Activated CD4-positive, alpha-beta T cell treated with anti-CD3 and anti-CD28 coated beads for 36 hours (primary cell): ENCODE measurements at places on chromosomes 1 and 21. TPM values are rescaled to one million over a fixed set of nuclear protein-coding genes. Genes with fewer than 3 reads are reported as not detected.
A peak's percentile ranks its signal among the peaks of the same experiment; 100 is the strongest.

Gene DHX9
- total RNA-seq = 244 TPM

Gene KLHDC8A
- not detected for total RNA-seq

Gene ABCG1
- 16.3 TPM for total RNA-seq

Gene VASH2
- 0.53 TPM for total RNA-seq

GRCh38 chr1:203858055-203858454 is 3.3 kb upstream of the SNRPE start:
- DNase-seq = no peak

- DNase-seq = no peak
These were observed 3.3 kb downstream of the AMPD2 start for GRCh38 chr1:109622895-109623294.

DNA sequence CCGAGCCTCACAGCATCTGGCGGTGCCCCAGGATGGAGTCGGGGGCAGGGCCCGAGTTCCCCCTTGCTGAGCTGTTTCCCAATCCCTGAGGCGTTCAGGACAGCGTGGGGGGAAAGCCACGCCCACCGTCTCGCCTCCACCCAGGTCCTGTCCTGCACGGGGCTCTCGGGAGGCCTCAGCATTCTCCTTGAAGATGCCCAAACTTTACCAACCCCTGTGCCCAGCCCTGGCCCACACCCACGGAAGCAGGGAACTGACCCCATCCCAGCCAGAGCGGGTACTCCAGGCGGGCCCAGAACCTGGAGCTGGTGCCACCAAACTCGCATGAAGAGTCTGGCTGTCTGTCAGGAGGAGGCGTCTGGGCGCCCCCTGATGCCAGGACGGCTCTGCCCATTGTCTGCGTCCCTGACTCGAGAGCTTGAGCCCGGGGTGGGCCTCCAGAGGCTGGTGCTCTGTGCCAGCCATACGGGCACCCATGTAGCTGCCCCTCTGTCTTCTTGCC is 35.3 kb upstream of the POFUT2 start:
- no peak for DNase-seq

DNA sequence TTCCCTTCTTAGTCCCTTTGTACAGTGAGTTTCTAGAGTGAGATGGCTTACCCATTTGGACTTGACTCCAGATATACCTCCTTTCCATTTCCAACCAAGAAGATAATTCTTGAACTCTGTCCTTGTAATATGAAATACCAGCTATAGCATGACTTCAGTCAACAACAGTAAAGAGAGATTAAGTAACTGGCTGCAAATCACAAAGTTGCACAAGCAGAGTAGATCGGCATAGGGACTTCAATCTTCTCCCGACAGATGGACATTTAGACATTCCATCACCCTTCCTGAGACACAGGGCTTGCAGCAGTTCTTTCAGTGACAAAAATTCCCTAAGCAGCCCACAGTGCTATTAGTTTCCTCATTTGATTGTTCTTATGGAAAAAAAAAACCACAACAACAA is 44.6 kb downstream of the JAK1 start:
- no peak for DNase-seq

DNA sequence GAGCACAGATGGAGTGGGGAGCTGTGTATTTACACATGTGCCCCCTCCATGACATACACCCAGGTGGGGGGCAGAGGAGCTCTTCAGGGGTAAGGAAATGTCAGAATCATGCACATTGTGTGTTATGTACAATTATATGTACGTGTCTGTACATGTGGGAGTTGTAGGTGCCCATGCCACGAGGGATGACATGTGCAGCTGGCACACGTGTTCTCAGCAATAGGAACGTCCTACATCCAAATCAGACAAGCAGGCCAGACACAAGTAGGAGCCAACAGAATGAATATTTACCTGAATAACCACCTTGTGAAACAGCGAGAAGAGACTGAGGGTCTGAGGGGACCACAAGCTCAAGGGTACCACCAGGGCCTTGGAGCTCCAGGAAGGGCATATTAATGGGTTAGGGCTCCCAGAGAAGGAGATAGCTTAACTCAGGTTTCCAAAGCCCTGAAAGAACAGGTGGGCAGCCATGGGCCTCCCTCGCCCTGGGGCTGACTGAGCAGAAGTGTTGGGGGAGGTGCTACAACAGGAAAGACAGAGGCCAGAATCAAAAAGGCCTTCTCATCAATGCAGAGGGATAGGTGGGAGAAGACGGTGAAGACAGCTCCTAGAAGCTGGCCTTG is 3.2 kb downstream of the COL16A1 start:
- DNase-seq = no peak

Gene METTL13
- 52.9 TPM for total RNA-seq

- peak; percentile 49 for DNase-seq
These were observed 28.3 kb upstream of the BTG2 start for GRCh38 chr1:203276916-203277545.

GRCh38 chr1:97007840-97008604 is 286.4 kb downstream of the PTBP2 start:
- no peak for DNase-seq

DNA sequence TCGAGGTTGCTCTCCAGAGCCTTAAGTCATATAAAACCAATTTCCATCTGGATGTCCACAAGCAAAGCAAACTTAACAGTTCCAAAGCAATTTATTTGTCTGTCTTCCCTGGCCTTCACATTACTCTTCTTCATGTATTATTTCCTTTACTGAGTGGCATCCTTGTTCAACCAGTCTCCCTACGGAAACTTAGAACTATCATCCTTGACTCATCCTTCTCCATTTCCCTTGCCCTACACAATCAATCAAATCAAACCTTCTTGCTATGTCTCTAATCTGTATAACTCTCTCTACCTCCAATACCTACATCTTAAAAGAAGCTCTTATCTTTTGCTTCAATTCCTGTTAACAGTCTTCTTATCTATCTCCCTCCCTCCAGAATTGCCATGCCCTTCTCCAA is 25.4 kb downstream of the EGLN1 start:
- no peak for DNase-seq

Gene HPDL
- 12.7 TPM for total RNA-seq

GRCh38 chr21:29538115-29538514 is 239.4 kb downstream of the BACH1 start:
- DNase-seq = no peak

DNA sequence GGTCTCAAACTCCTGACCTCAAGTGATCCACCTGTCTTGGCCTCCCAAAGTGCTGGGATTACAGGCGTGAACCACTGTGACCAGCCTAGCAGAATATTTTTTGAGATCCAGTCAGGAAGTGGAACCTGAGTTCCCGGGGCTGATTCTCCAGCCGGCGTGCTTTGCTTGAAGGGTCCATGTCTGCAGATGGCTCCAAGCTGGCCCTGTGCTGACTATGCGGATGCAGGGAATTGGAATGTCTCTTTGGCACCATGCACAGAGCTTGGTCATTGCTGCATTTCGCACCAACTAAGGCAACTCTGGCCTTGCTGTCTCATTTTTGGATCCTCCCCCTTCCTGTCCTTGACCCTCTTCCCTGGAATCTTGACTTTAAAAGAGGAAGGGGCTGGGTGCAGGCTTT is 28.1 kb downstream of the ARHGEF10L start:
- no peak for DNase-seq

DNA sequence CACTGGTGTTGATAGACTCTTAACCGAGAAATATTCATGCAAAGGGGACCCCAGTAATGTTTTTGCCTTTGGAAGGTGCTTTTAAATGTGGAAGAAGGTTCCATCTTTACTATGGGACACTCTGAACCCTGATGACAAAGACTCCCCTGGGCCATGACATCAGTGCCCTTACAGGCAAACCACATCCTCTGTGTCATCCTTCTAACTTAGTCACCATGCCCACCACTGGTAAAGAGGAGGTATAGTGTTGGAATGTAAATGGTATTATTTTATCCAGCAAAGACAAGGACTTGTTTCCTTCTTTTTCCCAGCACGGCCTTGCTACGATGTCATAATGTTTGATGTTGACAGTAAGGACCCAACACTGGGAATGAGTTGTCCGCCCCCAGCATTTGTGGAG is 12.6 kb downstream of the METTL13 start:
- DNase-seq = peak; percentile 77

DNA sequence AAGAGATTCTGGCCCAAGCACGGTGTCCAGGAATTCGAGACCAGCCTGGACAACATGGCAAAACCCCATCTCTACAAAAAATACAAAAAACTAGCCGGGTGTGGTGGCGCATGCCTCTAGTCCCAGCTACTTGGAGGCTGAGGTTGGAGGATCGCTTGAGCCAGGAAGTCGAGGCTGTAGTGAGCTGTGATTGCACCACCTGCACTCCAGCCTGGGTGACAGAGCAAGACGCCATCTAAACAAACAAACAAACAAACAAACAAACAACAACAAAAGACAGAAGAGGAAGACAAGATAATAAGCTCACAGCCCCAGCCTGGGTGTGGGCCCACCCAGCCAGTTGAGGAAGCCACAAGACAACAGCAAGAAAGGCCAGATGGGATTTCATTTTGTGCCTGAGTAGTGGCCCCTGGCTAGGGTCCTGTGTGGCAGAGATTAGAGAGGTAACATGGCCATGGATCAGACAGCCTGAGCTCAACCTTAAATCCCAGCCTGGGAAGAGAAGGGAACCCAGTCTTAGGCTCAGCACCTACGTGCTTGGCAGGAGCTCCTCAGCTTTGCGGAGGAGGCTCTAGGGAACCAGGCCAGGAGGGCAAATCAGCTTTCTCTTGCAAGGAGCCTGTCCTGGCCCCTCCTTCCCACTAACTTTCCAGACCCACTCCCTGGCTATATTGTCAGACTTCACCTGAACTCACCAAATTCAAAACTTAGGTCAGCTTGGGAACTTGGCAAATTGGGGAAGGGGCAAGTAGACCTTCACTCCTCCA is 4.9 kb upstream of the BEST4 start:
- peak; percentile 4 for DNase-seq

Gene BARHL2
- not detected for total RNA-seq

Gene PDZK1IP1
- total RNA-seq = not detected

GRCh38 chr1:43207229-43207853 is 35.2 kb downstream of the CFAP57 start:
- no peak for DNase-seq

Gene MYOC
- total RNA-seq = not detected

- no peak for DNase-seq
These were observed 70.4 kb downstream of the MPZL1 start for GRCh38 chr1:167792188-167792565.

- peak; percentile 77 for DNase-seq
These were observed 97.4 kb upstream of the SGIP1 start for GRCh38 chr1:66436378-66437135.

- DNase-seq = no peak
These were observed 135.6 kb downstream of the TSEN15 start for GRCh38 chr1:184187097-184187496.

GRCh38 chr1:185534801-185535200 is 199.4 kb upstream of the HMCN1 start:
- no peak for DNase-seq

Gene AMY1A
- not detected for total RNA-seq

Gene KCNK2
- not detected for total RNA-seq

Gene ACBD3
- total RNA-seq = 20.2 TPM

DNA sequence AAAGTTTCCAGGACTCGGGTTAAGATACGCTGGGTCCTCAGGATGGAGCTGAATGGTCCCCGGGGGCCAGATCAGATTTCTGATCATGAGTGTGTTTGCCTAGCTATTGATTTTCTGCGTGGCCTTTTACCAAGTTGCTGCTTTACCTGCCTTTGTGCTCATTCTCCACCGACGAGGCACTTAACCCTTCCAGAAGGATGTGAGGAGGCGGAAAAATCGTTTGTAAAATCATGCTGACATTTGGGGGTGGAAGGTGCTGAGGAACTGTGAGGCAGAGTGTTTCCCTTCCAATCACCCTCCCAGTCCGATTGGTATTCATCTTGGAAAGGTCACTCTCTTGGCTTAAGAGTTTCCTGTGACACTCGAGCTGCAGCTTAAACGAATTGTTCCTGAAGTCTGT is 337.1 kb upstream of the KAZN start:
- no peak for DNase-seq
